ENCODE measurements at places on chromosomes 6 and 20.

- no peaks in the 10 kb centered on the region for H3K4me1 ChIP-seq
- no peaks in the 10 kb centered on the region for H3K27me3 ChIP-seq
- H3K36me3 ChIP-seq: no peaks in the 10 kb centered on the region
- H3K4me3 ChIP-seq: no peak overlapping the region
Measured at GRCh38 chr6:66556936-66557335, 849.9 kb upstream of the EYS start.

DNA sequence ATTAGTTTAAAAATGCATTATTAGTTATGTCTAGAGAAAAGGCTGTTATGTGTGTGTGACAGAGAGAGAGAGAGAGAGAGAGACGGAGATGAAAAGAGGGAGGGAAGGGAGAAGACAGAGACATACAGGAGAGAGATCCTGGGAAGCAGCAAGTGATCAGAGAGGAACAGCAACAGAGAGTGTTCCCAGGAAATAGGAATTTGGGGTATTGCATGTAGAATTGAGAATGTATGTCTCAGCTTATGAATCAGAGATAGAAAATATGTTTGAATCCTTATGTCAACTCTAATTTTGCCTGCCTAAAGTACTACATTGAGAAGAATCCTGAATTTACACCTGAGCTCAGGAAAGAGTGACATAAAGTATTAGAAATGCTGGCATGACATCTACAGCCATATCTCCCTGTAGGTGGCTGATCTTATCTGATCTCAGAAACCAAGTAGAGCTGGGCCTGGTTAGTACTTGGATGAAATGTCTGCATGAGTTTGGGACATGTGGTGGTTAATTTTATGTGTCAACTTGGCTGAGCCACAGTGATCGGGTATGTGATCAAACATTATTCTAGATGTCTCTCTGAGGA is 130.6 kb downstream of the TENT5A start:
- H3K27ac ChIP-seq: no peak overlapping the region
- H3K27me3 ChIP-seq: no peaks in the 10 kb centered on the region
- no peaks in the 10 kb centered on the region for H3K4me1 ChIP-seq
- H3K4me3 ChIP-seq: no peak overlapping the region
- H3K36me3 ChIP-seq: no peaks in the 10 kb centered on the region
- no peak for DNase-seq

- H3K4me1 ChIP-seq: no peaks in the 10 kb centered on the region
- DNase-seq: no peak
- H3K27me3 ChIP-seq: peaks cover 7% of the 10 kb centered on the region
- H3K36me3 ChIP-seq: no peaks in the 10 kb centered on the region
- H3K4me3 ChIP-seq: no peak overlapping the region
Measured at GRCh38 chr6:24614043-24614420, 32.0 kb downstream of the KIAA0319 start.

GRCh38 chr20:11920083-11920482 is 2.4 kb downstream of the BTBD3 start:
- H3K36me3 ChIP-seq: peaks cover 29% of the 10 kb centered on the region
- no peak overlapping the region for H3K27ac ChIP-seq

- no peak overlapping the region for H3K4me3 ChIP-seq
- peaks cover 41% of the 10 kb centered on the region for H3K4me1 ChIP-seq
- peak overlapping the region; percentile 81 for H3K27ac ChIP-seq
- peaks cover 19% of the 10 kb centered on the region for H3K36me3 ChIP-seq
Measured at GRCh38 chr20:38126146-38126921, 38.7 kb downstream of the TGM2 start.

- peak overlapping the region; percentile 70 for H3K27ac ChIP-seq
- H3K36me3 ChIP-seq: no peaks in the 10 kb centered on the region
Measured at GRCh38 chr6:152380993-152381898, 255.9 kb downstream of the SYNE1 start.

GRCh38 chr6:3230900-3231246 is 3.4 kb upstream of the TUBB2B start:
- H3K27me3 ChIP-seq: peaks cover 28% of the 10 kb centered on the region
- H3K4me3 ChIP-seq: peak overlapping the region; percentile 18
- H3K4me1 ChIP-seq: peaks cover 36% of the 10 kb centered on the region
- DNase-seq: no peak
- no peaks in the 10 kb centered on the region for H3K36me3 ChIP-seq
- H3K27ac ChIP-seq: peak overlapping the region; percentile 79

DNA sequence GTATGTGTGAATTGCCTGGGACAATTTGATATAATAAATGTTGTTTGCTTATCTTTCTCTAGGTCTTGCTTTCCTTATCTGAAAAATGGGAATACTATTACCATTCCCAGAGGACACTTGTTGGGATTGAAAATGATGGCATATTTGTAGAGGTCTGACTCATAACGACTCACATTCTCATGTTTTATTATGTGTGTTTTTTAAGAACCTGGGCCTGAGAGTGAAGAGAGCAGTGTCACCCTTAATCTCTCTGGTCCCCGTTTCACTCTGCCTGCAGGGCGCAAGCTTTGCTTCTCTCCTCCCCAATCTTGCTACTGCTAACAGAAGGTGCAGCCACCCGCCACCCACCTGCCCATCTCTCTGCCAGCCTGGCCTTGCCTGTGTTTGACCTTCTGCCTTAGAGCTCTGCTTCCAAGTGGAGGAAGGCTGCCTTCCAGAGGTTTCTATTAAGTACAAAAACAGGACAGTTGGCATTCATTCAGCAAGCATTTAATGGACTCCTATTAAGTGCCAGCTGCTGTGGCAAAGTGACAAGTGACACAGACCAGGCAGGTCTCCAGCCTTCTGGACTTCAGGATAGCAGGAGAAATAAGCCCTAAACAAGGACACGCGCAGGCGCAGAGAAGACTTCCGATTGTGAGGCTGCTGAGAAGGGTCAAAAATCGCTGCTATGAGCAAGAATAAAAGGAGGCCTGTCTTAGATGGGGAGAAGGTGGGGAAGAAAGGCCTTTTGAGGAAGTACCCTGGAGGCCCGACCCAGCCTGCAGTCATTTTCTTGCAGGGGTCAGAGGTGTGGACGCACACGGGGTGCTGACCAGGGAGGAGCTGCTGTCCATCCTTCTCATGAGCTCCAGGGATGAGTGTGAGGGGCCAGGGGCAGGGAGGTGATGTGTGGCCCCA is 112.5 kb downstream of the JPH2 start:
- no peaks in the 10 kb centered on the region for H3K4me1 ChIP-seq
- H3K36me3 ChIP-seq: no peaks in the 10 kb centered on the region
- no peak overlapping the region for H3K27ac ChIP-seq
- DNase-seq: no peak
- H3K4me3 ChIP-seq: no peak overlapping the region

DNA sequence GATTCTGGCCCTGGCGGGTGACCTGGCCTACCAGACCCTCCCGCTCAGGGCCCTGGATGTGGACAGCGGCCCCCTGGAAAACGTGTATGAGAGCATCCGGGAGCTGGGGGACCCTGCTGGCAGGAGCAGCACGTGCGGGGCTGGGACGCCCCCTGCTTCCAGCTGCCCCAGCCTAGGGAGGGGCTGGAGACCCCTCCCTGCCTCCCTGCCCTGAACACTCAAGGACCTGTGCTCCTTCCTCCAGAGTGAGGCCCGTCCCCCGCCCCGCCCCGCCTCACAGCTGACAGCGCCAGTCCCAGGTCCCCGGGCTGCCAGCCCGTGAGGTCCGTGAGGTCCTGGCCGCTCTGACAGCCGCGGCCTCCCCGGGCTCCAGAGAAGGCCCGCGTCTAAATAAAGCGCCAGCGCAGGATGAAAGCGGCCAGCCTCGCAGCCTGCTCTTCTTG is 868 bp upstream of the SLC2A4RG start:
- DNase-seq: no peak
- H3K36me3 ChIP-seq: peaks cover 4% of the 10 kb centered on the region
- H3K27ac ChIP-seq: peak overlapping the region; percentile 75
- H3K4me3 ChIP-seq: peak overlapping the region; percentile 56

DNA sequence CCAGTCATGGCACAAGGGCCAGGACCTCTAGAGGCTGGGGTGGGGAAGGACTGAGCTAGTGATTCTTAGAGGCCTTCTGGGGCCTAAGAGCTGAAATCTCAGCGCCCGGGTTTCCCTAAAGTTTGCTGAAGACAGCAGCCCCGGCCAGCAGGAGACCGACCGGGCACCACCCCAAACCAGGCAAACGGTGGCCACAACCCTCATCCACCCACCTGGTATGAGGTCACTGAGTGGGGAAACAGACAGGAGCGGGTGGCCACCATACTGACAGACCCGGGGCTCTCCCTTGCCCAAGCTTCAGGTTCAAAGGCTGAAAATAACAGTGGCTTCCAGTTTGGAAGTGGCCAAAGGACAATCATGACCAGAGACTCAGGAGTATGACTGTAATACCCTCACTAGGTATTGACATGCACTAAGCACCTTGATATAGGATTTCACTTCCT is 35.0 kb upstream of the ID1 start:
- no peaks in the 10 kb centered on the region for H3K27me3 ChIP-seq
- H3K36me3 ChIP-seq: no peaks in the 10 kb centered on the region
- no peak overlapping the region for H3K4me3 ChIP-seq
- peaks cover 89% of the 10 kb centered on the region for H3K4me1 ChIP-seq
- H3K27ac ChIP-seq: peak overlapping the region; percentile 96

DNA sequence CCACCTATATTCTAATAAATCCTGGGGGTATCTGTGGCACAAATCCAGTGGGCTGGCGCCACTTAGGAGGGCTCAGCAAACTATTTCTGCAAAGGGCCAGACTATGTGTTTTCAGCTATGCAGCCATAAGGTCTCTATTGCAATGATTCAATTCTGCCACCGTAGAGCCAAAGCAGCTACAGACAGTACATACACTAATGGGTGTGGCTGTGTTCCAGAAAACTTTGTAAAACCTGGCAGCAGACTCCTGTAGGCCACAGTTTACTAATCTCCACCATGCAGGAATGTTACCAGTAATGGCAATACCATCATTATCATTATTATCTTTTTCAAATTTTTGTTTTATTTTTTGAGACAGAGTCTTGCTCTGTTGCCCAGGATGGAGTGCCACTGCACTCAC is 65.7 kb downstream of the SULF2 start:
- no peak overlapping the region for H3K4me3 ChIP-seq
- peaks cover 6% of the 10 kb centered on the region for H3K4me1 ChIP-seq
- H3K36me3 ChIP-seq: peaks cover 85% of the 10 kb centered on the region
- DNase-seq: no peak

DNA sequence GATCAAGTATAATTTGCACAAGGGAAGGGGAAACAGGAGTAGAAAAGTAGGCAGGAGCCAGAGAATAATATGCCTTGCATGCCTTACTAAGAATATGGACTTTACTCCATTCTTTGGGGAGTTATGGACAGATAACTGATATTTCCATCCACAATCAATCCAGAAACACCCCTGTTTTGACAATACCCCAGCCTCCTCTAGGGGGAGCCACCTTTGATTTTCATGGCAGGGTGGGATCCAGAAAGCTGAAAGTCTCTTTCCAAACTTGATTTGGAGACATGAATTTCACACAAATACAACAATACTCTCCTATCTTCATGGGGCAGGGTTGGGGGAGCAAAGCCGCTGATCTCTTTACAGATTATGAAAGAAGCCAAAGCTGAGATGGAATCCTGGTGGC is 404.1 kb downstream of the FOXA2 start:
- H3K4me1 ChIP-seq: no peaks in the 10 kb centered on the region
- H3K36me3 ChIP-seq: no peaks in the 10 kb centered on the region
- DNase-seq: no peak
- H3K27ac ChIP-seq: no peak overlapping the region

DNA sequence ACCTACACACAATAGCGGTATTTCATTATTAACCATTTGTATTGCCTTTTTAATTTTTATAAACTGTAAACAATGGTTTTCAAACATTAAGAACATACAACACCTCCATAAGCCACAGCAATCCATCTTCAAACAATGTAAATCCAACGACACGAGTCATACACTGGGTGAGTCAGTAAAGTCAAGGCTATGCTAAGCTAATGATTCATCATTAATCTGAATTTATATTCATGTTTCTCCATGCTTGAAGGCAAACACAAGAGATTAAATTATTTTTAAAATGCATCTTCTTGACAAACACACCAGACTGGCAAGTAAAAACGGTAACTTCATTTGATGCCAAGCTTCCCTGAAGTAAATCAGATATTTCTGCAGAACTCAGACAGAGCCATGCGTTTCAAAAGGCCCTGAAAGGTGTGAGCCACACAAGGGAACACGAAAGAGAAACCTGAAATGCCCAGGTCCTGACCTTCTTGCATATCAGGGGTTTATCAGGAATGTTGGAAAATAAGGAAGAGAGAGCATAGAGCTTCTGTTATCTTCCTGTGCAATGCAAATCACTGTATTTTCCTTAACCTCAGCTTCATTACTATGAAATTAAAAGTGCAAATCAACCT is 162.5 kb downstream of the ALDH8A1 start:
- H3K4me3 ChIP-seq: no peak overlapping the region
- no peaks in the 10 kb centered on the region for H3K4me1 ChIP-seq
- DNase-seq: no peak

- H3K4me1 ChIP-seq: peaks cover 15% of the 10 kb centered on the region
- no peak overlapping the region for H3K27ac ChIP-seq
- no peak for DNase-seq
- no peak overlapping the region for H3K4me3 ChIP-seq
- no peaks in the 10 kb centered on the region for H3K27me3 ChIP-seq
- no peaks in the 10 kb centered on the region for H3K36me3 ChIP-seq
Measured at GRCh38 chr6:52937908-52938307, 28.4 kb upstream of the GSTA3 start.

DNA sequence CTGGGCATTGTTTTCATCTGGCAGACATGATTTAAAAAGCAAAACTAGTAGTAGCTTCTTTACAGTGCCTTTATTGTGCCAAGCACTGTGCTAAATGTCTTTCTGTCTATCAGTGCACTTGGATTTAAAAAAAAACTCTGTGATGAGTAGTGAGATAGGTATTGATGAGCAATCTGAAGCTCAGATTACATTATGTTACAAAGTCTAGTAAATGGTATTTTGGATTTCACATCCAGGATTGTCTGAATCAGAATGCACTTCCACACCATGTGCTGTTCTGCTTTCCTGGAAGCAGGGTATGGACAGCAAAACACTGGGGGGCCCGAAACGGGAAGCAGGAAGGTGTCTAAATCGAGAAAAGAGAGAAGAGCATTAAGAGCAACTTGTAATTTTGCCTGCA is 103.4 kb upstream of the CCN2 start:
- no peaks in the 10 kb centered on the region for H3K4me1 ChIP-seq
- H3K27me3 ChIP-seq: no peaks in the 10 kb centered on the region
- no peak overlapping the region for H3K27ac ChIP-seq

- no peak for DNase-seq
- H3K4me1 ChIP-seq: no peaks in the 10 kb centered on the region
- H3K36me3 ChIP-seq: no peaks in the 10 kb centered on the region
Measured at GRCh38 chr6:105609375-105609991, 206.6 kb upstream of the PREP start.

DNA sequence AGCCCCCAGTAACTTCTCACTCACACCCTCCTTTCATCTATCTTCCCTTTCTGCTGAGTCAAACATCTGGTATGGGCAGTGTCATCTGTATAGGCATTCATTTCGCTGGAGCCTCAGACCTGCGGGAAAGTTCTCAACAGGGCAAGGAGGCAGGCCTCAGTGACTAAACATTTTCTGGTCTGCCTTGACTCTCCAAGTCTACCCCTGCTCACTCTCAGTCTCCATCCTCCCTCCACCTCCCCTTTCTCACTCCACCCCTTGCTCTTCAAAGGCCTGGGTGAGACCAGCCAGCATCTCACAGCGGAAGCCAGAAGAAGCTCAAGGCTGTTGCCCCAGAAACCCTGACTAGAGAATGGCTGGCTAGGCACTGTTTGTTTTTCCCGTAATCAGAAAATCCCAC is 105.0 kb upstream of the BEND6 start:
- H3K36me3 ChIP-seq: no peaks in the 10 kb centered on the region
- no peaks in the 10 kb centered on the region for H3K27me3 ChIP-seq
- no peak overlapping the region for H3K4me3 ChIP-seq
- H3K27ac ChIP-seq: no peak overlapping the region
- no peak for DNase-seq
- H3K4me1 ChIP-seq: peaks cover 7% of the 10 kb centered on the region
